ENCODE measurements at places on chromosomes 1 and 21.

GRCh38 chr1:160416369-160416768 is 16.0 kb downstream of the VANGL2 start:
- peak; percentile 33 for DNase-seq

- DNase-seq, result no peak
Measured at GRCh38 chr21:25115021-25115420, 492.3 kb downstream of the MRPL39 start.

- no peak for DNase-seq
Measured at GRCh38 chr1:164713456-164714207, 154.6 kb downstream of the PBX1 start.

DNA sequence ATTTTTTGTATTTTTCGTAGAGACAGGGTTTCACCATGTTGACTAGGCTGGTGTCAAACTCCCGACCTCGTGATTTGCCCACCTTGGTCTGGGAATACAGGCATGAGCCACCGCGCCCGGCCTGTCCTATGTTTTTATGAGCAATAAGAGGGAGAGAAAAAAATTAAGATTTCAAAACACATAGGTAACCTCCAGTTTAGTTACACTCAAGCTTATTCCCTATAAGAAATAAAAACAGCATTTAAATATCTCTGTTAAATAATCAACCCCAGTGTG is 7.1 kb downstream of the RSBN1 start:
- DNase-seq, result no peak

- DNase-seq, result no peak
Measured at GRCh38 chr1:230867101-230867902, 1.0 kb downstream of the C1orf198 start.

DNA sequence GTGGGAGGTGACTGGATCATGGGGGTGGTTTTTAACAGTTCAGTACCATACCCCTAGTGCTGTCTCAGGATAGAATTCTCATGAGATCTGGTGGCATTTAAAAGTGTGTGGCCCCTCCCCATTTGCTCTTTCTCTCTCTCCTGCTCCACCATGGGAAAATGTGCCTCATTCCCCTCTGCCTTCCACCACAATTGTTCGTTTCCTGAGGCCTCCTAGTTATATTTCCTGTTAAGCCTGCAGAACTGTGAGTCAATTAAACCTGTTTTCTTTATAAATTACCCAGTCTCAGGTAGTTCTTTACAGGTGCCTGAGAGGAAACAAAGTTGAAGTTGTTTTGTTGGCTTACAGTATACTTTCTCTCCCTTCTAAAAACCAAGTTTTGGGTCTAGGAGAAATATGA is 23.1 kb upstream of the SLC22A15 start:
- no peak for DNase-seq

DNA sequence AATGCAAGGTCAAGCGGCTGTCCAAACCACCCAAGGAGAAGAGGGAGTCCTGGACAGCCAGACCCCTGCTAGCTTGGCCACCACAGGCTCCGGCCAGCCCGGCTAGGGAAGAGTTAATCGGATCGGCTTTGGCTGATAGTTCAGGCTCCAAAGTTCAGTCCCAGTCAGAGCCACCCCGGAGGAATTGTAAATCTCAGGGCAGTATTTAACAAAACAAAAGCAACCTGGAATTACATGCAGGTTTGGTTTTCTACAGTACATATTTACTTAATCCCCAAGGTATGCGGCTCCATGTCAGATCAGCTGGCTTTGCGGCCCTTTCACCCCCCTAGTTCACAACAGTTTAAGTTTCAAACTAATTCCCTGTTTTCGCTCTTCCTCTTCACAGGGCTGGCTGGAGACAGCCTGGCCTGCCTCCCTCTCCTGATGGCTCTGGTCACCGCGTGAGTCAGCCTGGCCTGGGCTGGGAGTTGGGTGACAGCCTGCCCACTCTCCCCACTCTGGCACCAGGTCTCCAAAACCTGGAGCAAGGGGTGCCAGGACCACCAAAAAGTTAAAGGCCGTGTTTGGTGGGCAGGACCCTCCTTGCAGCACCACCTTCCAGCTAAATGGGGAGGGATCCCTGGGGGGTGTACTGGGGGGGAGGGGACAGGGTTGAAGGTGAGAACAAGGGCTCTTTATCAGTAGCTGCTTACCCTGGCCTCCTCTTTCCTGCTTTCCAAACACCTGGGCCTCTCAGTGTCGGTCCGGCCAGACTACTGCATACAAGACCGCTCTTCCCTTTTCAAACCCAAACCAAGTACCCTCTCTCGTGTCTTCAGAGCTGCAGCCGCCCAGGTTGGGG is 1.9 kb downstream of the DHRS3 start:
- DNase-seq, result no peak

GRCh38 chr1:177219554-177220458 is 49.0 kb downstream of the BRINP2 start:
- DNase-seq, result no peak

DNA sequence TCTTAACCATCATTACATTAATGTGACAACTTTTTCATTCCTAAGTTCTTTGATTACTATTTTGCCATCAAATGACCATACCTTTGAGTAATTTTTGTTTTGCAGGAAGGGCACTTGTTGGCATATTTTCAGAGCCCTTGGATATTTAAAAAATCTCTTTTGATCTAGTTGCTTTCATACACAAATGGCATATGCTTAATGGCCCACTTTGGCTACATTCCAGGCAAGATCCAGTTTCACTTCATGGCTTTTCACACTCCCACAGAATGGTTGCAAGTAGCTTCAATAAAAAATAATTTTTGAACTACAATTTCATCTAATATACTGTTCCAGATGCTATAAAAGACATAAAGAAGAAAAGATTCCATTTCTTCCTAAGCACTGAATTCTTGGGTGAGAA is 18.1 kb downstream of the ADAM30 start:
- no peak for DNase-seq

GRCh38 chr1:111249960-111250359 is 22.4 kb downstream of the CHI3L2 start:
- no peak for DNase-seq

DNA sequence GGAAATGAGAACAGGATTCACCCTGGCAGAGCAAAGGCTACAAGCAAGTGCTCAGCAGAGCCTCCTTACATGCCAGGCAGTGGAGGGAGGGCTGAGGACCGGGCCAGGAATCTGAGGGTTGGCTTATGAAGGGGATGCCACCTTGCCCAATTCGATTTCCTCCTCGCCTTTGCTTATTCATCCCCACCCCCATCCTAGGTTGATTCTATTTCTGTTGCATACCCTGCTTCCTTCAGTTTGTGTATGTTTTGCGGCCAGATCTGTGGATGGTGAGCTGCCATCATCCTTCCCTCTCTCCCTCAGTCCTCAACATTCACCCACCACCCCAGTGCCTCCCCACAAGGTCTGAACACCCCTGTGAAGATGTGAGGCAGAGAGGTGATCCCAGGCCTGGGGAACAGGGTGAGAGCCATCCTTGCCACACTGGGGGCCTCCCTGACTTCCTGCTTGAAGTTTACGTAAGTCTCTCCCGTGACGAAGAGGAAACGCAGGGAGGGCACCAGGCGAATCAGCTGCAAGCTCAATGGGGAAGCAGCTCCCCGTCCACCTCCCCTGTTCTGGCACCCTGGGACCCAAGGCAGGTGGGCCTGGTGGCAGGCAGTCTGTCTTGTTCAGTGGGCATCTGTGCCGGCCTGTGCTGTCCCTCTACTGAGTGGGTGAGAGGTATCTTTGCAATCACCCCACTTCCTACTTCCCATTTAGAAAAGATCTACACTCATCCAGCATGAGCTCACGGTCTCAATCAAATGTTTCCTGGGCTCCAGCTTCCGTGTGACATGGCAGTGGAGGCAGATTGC is 50.6 kb upstream of the CNTN2 start:
- no peak for DNase-seq

DNA sequence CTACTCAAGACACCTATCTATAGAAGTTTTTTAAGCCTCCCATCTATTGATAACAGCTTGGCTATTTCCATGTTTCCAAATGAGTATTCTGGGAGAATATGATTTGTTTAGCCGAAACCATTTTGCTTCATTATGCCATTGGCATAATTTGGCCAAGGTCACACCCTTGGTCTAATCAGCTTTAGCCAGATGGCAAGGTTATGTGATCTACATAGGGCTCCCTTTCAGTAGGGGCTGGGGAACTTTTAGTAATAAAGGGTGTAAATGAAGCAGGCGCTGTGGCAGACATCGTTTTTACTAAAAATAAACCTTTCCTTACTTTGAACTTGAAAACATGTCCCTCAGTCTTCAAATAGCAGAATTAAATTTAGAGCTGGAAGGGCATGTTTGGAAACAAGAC is 3.0 kb upstream of the PDC start:
- DNase-seq, result no peak
